Chondrocyte (in vitro differentiated cells): ENCODE measurements at places on chromosomes 16 and 17. TPM values are rescaled to one million over a fixed set of nuclear protein-coding genes. Genes with fewer than 3 reads are reported as not detected.
A peak's percentile ranks its signal among the peaks of the same experiment; 100 is the strongest.

DNA sequence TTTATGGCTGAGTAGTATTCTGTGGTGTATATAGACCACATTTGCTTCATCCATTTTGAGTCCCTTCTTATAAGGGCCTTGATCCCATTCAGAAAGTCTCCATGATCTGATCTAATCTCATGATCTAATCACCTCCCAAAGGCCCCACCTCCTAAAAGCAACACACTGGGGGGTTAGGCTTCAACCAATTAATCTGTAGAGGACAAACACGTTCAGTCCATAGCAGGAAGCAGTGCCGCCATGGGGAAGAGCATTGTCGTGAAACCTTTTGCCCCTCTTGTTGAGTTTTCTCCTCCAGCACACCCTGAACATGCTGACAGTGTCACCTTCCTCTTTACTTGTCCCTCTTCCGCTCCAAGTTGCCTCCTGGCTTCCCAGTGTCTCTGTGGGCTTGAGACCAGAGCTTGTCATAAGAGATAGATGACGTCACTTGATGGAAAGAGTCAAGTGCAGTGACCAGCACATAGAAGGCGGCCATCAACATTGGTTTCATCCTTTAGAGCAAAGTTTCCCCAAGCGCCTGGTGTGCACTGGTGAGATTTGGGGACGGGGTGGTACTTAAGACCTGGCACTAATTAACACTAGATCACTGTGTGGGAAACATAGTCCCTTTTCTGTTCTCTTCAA lies 74.1 kb downstream of the PRKCB start:
- H3K4me1 ChIP-seq, result peaks cover 5% of the 10 kb centered on the region
- DNase-seq, result no peak

LGALS9 gene
- 2.1 to 4.3 TPM (median 2.9 TPM) in 3 replicates for total RNA-seq

GRCh38 chr16:68276223-68276622 lies 11.9 kb downstream of the SLC7A6 start:
- no peaks in the 10 kb centered on the region for H3K27me3 ChIP-seq
- H3K4me3 ChIP-seq, result no peak overlapping the region
- peaks cover 14% of the 10 kb centered on the region for H3K4me1 ChIP-seq
- peak overlapping the region; percentile 57 for H3K27ac ChIP-seq

- no peak overlapping the region for H3K4me3 ChIP-seq
- no peaks in the 10 kb centered on the region for H3K4me1 ChIP-seq
- H3K36me3 ChIP-seq, result no peaks in the 10 kb centered on the region
These were observed 441.6 kb upstream of the CDH8 start for GRCh38 chr16:62477796-62478195.

DNA sequence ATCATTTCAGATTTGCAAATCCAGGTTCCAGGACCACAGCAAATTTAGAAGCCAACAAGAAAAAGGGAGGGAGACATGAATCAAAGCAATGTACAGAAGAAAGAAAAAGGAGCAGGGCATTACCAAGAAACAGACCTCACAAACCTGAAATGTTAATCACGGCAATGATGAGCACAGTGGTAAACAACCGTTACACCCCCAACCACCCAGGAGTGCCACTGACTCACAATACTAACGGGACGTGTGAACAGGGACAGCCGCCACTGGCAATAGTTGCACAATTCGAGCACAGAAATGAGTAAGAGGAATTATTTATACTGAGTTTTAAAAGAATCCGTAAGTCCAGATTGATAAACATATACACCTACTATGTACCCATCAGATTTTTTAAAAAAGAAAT lies 13.8 kb downstream of the USP22 start:
- peaks cover 68% of the 10 kb centered on the region for H3K4me1 ChIP-seq
- H3K27me3 ChIP-seq, result no peaks in the 10 kb centered on the region
- DNase-seq, result no peak
- no peak overlapping the region for H3K4me3 ChIP-seq
- H3K36me3 ChIP-seq, result peaks cover 18% of the 10 kb centered on the region
